ENCODE measurements at places on chromosomes 13 and 19. TPM values are rescaled to one million over a fixed set of nuclear protein-coding genes. Genes with fewer than 3 reads are reported as not detected.

FGF9 gene
- polyA plus RNA-seq, result 6.7 TPM

MISP gene
- polyA plus RNA-seq, result 0.05 TPM

ZNF274 gene
- polyA plus RNA-seq, result 9.9 TPM

HIPK4 gene
- polyA plus RNA-seq, result 1.6 TPM

ZNF582 gene
- 6.4 TPM for polyA plus RNA-seq

TEX26 gene
- polyA plus RNA-seq, result 0.19 TPM

CGB8 gene
- polyA plus RNA-seq, result 0.82 TPM

SEMA6B gene
- 37.1 TPM for polyA plus RNA-seq

GNA15 gene
- polyA plus RNA-seq, result 1.8 TPM

FAM174C gene
- 16.2 TPM for polyA plus RNA-seq

KLF5 gene
- 30.6 TPM for polyA plus RNA-seq

CGB5 gene
- 1.5 TPM for polyA plus RNA-seq

LRRC63 gene
- not detected for polyA plus RNA-seq

ZSCAN1 gene
- 0.77 TPM for polyA plus RNA-seq

Data from muscle of back (tissue), 13 donors.